Endothelial cell (in vitro differentiated cells): ENCODE measurements at places on chromosomes 1 and 21.

- DNase-seq, result no peak
These were observed 9.5 kb downstream of the NOL9 start for GRCh38 chr1:6544831-6545230.

- no peak for DNase-seq
These were observed 17.8 kb downstream of the IFFO2 start for GRCh38 chr1:18938707-18939070.

DNA sequence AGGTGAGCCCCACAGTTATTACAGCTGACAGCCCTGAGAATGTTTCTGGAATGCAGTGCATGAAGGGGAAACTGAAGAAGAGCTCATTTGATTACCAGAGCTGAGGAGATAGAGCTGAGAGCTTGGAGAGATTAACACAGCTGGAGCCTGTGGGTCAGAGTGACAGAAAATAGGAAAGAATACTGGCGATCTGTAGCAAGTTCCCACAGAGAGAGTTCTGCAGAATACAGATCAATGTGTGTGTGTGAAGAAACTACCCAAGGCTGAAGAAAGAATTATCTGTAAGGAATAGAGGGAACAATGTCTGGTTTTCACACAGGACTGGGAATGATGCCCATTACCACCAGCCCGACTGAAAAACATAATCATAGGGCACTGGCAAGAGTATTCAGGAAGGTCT is 103.6 kb upstream of the SNX7 start:
- no peak for DNase-seq

DNA sequence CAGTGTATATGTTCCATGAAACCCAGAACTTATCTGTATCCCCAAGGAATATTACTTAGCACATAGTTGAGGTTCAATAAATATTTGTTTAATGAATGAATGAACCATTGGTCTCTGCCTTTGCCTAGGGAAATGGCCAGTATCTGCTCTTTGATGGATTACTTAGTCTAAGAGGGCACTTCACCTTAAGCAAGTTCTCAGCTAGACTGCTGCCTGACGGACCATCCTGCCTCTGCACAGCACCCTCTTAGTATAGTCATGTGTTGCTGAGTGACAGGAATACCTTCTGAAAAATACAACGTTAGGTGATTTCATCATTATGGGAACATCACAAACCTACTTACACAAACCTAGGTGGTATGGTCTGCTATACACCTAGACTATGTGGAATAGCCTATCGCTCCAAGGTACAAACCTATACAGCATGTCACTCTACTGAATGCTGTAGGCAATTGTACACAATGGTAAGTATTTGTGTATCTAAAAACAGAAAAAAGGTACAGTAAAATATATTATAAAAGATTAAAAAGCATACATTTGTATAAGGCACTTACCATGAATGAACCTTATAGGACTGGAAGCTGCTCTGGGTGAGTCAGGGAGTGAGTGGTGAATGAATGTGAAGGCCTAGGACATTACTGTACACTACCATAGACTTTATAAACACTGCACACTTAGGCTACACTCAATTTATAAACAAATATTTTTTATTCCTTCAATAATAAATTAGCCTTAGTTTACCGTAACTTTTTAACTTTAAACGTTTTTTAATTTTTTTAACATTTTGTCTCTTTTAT is 83.7 kb upstream of the LRRC8D start:
- no peak for DNase-seq

- DNase-seq, result no peak
These were observed 154.4 kb downstream of the FASLG start for GRCh38 chr1:172813330-172813729.

DNA sequence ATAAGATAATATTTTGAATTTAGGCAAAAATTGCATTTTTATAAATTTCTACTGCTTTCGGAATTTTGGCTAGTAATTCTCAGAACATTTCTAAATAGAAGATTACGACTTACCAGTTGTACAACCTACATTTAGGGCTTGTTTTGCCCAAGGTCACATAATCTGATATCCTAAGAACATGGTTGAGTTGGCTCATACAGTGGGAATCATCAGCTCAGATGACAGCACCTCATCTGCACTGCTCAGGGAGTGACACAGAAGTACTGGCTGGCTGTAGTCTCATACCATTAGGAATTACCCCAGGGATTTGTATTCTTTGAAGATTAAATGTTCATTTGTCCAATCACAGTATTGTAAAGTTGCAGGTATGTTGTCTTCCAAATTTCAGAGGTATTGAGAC is 217.6 kb downstream of the ADGRL2 start:
- no peak for DNase-seq

- no peak for DNase-seq
These were observed 72.6 kb downstream of the TOR3A start for GRCh38 chr1:179154437-179154836.

- DNase-seq, result no peak
These were observed 4.5 kb upstream of the POU3F1 start for GRCh38 chr1:38051079-38051543.

- DNase-seq, result no peak
These were observed 64.8 kb upstream of the ADARB1 start for GRCh38 chr21:45009616-45010015.

DNA sequence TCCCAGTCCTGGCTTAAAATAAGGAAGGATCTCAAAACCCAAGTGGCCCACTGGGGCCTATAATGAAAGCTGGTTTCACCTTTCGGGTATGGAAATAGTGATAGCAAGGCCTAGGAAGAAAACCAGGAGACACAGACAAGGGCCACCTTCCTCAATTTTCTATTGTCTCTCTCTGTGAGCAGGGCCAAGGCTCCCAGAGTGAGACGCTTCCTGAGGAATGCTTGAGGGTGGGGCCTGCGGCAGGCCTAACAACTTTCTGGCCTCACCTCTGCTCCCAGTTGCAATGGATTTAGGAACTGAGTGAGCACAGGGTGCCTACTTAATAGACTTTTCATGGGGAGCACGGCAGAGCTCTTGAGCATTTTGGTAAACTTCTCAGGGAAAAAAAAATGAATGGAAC is 300.9 kb downstream of the ASTN1 start:
- DNase-seq, result no peak

- DNase-seq, result no peak
These were observed 52.5 kb upstream of the CAMK1G start for GRCh38 chr1:209531006-209531405.

- DNase-seq, result no peak
These were observed 68.6 kb downstream of the NTMT2 start for GRCh38 chr1:170214117-170215032.

GRCh38 chr1:167107456-167107855 is 13.6 kb downstream of the STYXL2 start:
- no peak for DNase-seq

GRCh38 chr1:215793180-215793579 is 226.1 kb downstream of the KCTD3 start:
- no peak for DNase-seq

DNA sequence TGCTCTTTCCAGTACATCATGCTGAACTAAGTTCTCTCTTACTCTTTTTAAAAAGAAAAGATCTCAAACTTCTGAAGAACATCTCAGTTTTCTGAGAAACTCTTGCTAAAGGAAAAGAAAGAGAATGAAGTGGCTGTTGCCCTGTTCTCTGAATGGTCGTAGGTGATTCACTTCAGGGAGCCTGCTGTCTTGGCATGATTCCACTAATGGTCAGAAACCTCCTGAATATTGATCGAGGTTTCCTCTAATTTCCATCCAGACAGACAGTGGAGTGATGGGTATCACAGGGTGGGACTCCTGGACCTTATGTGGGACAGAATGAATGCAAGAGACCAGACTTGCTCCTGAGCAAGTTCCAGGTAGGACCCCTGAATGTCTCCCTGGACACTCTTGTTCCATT is 2.5 kb downstream of the FCRL2 start:
- DNase-seq, result no peak

DNA sequence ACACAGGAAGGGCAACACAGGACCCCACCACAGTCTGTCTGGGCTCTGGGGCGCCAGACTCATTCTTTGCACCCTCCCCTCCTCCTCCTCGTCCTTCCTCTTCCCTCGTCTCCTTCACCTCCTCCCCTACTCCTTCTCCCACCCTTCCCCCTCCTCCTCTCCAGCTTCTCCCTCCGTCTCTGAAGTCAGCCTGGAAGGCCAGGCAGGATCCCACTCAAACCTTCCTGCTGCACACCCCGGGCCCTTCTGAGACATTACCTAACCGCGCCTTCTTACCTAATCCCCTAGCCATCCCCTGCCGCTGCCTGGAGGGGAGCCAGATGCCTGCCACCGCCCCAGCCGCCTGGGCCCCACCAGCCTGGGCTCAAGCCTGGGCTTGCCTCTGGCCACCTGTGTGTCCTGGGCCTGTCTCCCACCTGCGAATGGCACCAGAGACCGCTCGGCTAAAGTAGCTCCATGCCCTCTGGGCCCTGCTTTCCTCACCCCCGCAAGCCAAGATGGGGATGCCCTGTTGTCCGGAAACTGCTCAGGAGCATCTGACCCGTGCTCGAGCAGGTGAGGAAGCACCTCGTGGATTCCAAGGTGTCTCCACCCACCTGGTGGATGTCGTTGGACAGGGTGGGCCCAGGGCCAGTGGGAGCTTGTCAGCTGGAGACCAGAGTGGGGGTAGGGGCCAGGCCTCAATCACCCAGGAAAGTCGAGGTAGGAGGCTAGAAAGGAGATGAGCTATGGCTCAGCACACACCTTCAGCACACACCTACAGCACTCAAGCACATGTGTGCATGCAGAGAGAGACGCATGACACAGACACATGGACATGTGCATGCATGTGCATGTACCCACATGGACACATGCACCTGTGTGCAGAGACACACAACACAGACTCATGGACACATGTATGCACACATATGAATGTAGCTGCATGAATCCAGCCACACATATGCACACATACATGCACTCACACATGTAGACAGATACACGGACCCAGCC is 31.9 kb downstream of the WNT9A start:
- no peak for DNase-seq

DNA sequence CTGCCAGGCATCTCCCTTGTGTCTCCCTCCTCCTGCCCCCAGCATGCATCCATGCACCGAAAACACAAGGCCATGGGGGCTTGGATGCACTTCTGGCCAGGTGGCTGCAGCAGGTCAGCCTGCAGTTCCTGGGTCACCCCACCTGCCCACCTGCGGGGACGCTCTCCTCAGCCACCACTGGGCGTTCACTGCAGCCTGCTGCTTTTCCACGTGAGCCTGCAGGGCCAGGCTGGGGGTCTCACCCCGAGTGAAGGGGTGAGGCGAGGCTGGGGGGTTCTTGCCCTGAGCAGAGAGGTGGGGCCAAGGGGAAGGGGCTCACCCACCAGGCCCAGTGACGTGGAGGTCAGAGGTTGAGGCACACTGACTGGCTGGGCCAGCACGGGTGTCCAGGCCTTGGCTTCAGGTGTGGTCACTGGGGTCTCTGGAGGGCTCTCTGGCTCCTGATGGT is 64.6 kb downstream of the WNT9A start:
- no peak for DNase-seq

DNA sequence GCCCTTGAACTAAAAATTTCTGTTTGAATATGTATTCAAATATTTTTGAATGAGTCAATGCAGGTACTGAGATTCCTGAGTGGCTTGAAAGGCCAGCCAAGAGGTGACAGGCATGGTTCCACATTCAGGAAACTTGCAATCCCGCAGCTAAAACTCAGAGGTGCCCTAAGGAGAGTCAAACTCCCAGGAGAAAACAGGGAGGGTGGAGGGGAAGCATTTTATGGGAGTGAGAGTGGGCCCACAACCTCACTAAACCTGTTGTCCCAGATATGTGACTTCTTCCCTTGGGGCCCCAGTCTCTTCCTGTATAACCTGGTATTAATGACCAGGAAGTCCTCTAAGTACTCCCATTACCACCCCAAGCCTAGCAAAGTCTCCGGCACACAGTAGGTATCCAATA is 189.6 kb downstream of the PLPP3 start:
- no peak for DNase-seq

GRCh38 chr21:45862543-45863207 is 118.9 kb upstream of the COL6A1 start:
- DNase-seq, result no peak

GRCh38 chr1:997713-997992 is 2.2 kb downstream of the HES4 start:
- DNase-seq, result peak; percentile 4
